ENCODE measurements at places on chromosomes 2 and 18. TPM values are rescaled to one million over a fixed set of nuclear protein-coding genes. Genes with fewer than 3 reads are reported as not detected.

OTX1 gene
- not detected for total RNA-seq

WDR43 gene
- total RNA-seq, result 80.2 TPM

MAP3K19 gene
- not detected for total RNA-seq

CFC1 gene
- not detected for total RNA-seq

PPP1R7 gene
- total RNA-seq, result 57.7 TPM

IL1F10 gene
- total RNA-seq, result not detected

VWA3B gene
- total RNA-seq, result not detected

SLC9A4 gene
- 0.40 TPM for total RNA-seq

DGKD gene
- total RNA-seq, result 24.5 TPM

REG1B gene
- total RNA-seq, result not detected

PFN4 gene
- not detected for total RNA-seq

SULT1C4 gene
- 50.1 TPM for total RNA-seq

SCG2 gene
- total RNA-seq, result 0.06 TPM

FEV gene
- total RNA-seq, result not detected

LYPD1 gene
- 84.3 TPM for total RNA-seq

C2orf92 gene
- 1.3 TPM for total RNA-seq

CPLX4 gene
- total RNA-seq, result not detected

C2orf78 gene
- total RNA-seq, result not detected

TRABD2A gene
- 0.58 TPM for total RNA-seq

FAM110C gene
- 6.1 TPM for total RNA-seq

C18orf54 gene
- 12.9 TPM for total RNA-seq

SNX17 gene
- total RNA-seq, result 64.6 TPM

SLC40A1 gene
- 5.8 TPM for total RNA-seq

RGPD3 gene
- total RNA-seq, result 0.29 TPM

SNORC gene
- total RNA-seq, result 1.2 TPM

C2orf66 gene
- total RNA-seq, result not detected

GPR45 gene
- 0.22 TPM for total RNA-seq

SEC11C gene
- 37.6 TPM for total RNA-seq

AGAP1 gene
- total RNA-seq, result 13.5 TPM

RAB31 gene
- total RNA-seq, result 31.2 TPM

IL36RN gene
- not detected for total RNA-seq

ARHGEF33 gene
- total RNA-seq, result 0.22 TPM

MBD2 gene
- 30.7 TPM for total RNA-seq

IMPA2 gene
- 89.9 TPM for total RNA-seq

Measured in epithelial cell of proximal tubule (primary cell).